ENCODE measurements at places on chromosomes 2 and 18. TPM values are rescaled to one million over a fixed set of nuclear protein-coding genes. Genes with fewer than 3 reads are reported as not detected.

DNA sequence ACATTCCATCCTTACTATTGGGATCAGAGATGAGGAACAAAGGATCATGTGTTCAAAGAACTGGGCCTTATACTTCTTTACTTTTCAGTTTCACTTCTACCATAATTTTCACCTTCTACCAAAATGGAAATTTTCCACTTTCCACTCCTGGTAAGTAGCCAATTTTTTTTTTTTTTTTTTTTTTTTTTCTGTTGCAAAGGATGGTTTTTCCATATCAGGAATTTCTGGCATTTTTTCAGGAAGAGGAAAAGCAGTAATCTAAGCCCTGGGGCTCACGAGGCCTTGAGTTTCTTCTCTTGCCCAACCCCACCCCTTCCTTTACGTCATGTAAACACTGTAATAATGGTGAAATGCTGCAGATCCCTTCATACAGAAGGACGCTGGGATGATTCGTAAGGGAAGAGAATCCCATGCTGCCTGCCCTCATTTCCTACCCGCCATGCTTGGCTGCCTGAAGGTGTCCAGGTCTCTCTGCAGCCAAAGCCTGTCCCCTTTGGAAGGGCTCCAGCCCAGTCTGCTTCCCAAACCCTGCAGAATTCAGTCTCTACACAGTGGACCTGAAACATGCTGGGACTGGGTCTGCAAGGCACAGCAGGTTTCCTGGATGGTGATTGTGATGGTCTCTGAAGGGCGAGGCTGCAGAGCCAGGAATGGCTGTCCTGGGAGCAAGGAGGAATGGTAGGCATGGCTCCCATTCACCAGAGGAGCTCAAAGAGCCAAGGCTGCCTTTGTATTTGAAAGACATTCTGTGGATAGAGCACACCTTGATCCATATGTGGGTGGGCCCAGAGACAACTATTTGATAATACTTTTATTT is 57.0 kb downstream of the EFR3B start:
- DNase-seq, result no peak

Gene CD302
- total RNA-seq, result 3.3 TPM

DNA sequence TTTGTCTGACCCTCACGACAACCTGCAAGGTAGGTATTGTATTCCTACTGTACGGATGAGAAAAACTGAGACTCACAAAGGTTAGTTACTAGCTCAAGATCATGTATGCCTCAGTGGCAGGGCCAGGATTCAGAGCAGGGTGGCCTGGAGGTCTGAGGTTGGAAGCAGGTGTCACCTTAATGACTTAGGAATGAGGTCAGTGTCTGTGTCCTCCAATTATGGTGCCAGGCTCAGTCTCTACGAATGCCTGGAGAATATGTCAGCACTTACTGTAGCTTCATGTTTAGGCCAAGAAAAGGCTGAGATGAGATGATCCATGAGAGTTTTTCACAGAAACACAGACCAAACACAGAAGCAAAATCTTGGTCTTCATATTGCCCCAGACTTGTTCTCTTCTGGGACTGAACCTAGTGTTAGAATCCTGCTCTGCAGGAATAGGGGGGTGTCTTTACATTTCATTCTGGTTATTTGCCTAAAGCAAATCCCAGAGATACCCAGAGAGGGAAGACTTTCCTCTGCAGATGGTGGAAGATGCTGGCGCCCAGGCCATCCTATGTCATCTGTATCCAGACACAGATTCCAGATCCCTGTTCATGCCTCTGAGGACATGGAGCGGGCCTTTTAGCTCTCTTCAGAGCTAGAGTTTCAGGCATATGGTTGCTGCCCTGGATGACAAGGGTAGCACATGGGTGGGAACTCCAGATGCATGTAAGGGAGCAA is 16.3 kb upstream of the RAB10 start:
- DNase-seq, result no peak

Gene SERPINB3
- not detected for total RNA-seq

Gene ICOS
- 0.18 TPM for total RNA-seq

Gene CTLA4
- 0.08 TPM for total RNA-seq

- DNase-seq, result no peak
Measured at GRCh38 chr2:74584088-74584645, 29.6 kb downstream of the DOK1 start.

Gene GREB1
- total RNA-seq, result 0.90 TPM

DNA sequence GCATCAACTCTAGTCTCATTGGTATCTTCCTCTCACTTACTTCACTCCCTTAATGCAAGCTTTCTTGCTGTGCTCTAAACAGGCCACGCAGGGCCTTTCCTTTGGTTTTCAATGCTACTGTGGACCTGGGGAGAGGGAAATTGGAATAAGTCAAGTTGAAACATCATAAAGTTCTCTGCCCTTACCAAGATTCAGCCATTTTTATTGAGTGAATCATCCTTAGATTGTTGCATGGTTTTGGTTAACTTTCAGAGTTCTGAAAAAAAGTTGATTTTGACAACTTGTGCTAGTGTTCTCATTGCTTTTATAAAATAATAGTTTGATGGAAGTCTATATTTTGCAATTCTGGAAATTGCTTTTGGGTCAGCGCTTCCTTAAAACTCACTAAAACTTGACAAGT is 852.8 kb upstream of the ACVR2A start:
- DNase-seq, result no peak

GRCh38 chr2:105904938-105905337 is 160.2 kb downstream of the NCK2 start:
- no peak for DNase-seq

Gene MYL1
- not detected for total RNA-seq

- DNase-seq, result no peak
Measured at GRCh38 chr2:176960736-176961520, 251.7 kb upstream of the HNRNPA3 start.

GRCh38 chr2:158825021-158825420 is 29.9 kb downstream of the DAPL1 start:
- no peak for DNase-seq

DNA sequence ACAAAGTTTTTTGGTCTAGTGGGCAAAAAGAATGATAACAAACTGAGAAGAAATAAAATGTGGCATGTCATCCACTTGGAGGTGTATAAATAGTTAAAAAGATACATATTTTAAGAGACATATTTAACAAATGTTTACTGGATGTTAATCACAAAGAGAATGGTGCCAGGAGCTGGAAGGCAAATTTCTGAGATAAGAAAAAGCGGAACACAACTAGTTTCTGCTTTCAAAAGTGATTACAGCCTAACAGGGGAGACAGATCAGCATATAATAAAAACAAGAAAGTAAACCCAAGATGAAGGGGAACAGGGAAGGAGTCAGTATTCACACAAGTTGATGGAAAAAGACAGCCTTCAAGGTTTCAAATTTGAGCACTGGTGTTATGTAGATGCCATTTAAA is 91.3 kb downstream of the OLA1 start:
- no peak for DNase-seq

Gene CPS1
- total RNA-seq, result 5.1 TPM

- no peak for DNase-seq
Measured at GRCh38 chr2:105800953-105801635, 56.4 kb downstream of the NCK2 start.

DNA sequence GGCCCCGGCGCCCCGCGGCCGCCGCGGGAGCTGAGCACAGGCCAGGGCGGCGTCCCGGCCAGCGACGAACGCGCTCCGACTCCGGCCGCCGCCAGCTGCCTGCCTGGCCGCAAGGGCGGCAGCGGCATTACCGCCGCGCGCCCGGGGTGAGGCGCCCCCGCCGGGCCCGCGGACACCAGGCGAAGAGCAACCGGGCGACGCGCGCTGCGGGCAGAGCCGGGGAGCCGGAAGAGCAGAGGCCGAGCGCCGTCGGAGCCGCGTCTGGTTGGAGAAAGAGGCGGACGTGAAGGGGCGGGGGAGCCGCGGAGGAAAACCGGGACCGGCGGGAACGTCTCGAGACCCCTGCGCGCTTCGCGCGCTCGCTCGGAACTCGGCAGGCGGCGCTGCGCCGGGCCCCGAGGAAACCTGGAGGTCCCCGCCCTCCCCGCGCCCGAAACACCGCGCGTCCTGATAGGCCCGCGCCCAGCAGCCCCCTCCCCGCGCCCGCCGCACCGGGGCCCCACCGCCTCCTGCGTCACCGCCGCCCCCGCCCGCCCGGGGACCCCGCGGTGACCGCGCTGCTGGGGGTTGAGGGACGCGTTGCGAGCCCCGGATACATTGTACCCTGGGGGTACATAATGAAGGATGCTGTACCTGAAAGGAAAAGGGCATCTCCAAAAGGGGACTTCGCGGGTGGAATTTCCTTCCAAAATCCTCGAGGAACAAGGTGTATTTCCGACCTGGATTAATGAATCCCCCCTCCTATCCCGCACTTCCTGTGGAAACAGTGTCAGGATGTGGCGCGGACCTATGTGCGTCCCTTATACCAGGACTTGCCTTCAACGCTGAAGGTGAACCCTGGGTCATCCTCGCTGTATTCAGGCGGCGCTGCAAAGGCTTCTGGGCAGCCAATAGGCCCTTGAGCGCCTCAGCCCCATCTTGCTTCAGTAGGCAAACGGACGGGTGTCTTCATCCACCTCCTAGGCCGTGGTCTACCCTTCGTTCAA is 1.0 kb upstream of the B4GALT6 start:
- no peak for DNase-seq
